GDM1 (cell line): ENCODE measurements at places on chromosomes 7 and 10.

- peak; percentile 42 for DNase-seq
These were observed 4.6 kb upstream of the VGF start for GRCh38 chr7:101169838-101170551.

- DNase-seq: no peak
These were observed 12.5 kb upstream of the CDK13 start for GRCh38 chr7:39937366-39938153.

DNA sequence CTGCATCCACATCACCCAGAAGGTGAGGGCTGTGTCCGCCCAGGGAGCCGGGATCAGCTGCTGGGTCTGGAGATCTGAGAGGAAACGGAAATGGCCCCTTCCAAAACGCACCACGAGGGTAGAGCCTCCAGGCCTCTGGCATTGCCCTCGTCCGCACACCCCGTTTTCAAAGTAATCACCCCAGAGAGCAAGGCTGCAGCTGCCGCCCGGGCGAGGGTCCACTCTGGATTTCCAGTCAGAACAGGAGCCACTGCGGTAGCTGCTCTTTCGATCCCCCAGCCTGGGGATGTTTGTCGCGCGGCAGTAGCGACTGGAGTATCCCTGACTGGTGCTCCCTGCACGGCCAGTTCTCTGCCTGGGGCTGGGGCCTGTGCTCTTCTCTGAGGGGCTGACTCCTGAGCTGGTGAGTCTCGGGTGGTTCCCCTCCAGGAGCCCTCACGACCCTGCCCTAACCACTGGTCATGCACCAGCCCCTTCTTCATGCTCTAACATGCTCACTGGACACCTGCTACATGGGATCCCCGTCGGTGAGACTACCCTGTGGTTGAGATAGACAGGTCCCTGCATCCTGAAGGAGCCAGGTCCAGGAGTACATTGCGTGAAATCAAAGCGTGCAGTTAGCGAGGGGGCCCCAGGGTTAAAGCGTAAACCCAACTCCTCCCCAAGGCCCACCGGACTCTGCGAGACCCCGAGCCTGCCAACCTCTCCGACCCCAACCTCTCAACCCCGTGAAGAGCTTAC, 99.2 kb downstream of the FOXL3 start:
- no peak for DNase-seq

- DNase-seq: no peak
These were observed 1.6 kb downstream of the AIFM2 start for GRCh38 chr10:70130878-70131559.

GRCh38 chr7:106980358-106980685, 64.2 kb upstream of the PRKAR2B start:
- DNase-seq: no peak

GRCh38 chr10:49268185-49268584, 30.8 kb upstream of the C10orf71 start:
- no peak for DNase-seq

DNA sequence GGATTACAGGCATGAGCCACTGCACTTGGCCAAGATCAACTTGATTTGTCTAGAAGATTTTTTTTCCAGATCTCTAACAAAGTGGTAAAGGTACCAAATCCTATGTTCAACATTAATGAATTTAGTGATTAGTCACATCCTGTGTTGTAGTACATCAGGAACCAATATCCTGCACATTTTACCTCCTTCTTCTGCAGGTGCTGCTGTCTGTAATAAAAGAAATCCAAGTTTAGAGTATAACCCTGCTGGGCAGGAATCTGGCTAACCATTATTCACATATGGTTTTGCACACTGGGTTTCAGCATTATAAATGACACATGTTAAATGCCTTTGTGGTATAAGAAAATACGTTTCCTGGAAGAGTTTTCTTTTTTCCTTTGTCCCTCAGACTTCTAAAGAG, 10.8 kb downstream of the PARD3 start:
- no peak for DNase-seq

DNA sequence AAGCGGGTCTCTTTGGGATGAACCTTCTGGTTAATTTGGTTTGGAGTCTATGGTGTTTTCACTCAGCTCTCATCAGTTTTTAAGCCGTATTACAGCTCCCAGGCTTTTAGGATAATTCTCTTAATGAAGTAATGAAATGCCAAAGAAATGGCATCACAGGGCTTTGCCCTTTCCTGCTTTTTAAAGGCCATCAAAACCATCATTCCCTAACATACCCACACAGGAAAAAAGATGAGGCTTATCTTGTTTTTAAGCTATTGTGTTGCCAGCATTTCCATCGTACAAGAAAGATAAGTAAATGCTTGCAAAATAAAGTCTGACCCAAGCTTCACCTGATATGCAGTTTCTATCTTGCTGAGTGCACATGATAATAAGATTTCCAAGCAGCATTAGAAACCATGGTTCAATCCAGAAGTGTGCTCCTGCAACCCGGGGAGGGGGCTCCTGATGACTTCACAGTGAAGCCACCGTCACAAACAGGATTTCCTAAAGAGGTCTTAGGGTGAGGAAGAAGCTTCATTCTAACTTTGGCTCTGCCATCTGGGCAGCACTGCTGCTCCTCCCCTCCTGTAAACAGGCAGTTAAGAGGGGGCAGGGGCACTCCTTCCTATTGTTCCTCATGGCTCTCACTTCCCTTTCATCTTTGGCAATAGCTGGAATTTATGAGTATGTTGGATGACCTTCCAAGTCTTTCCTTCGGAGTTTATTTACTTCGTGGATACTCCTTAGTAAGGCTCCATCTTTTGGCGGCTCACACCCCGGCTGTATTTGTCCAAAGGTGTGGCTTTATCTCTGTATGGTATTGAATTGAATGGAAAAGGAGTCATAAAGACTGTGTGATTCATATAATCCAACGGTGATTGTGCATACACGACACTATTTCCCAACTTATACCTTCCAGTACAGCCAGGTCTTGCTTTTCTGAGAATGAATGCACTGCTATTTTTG, 55.2 kb upstream of the FAM133B start:
- peak; percentile 48 for DNase-seq

GRCh38 chr7:158030071-158030470, 557.6 kb downstream of the PTPRN2 start:
- no peak for DNase-seq

DNA sequence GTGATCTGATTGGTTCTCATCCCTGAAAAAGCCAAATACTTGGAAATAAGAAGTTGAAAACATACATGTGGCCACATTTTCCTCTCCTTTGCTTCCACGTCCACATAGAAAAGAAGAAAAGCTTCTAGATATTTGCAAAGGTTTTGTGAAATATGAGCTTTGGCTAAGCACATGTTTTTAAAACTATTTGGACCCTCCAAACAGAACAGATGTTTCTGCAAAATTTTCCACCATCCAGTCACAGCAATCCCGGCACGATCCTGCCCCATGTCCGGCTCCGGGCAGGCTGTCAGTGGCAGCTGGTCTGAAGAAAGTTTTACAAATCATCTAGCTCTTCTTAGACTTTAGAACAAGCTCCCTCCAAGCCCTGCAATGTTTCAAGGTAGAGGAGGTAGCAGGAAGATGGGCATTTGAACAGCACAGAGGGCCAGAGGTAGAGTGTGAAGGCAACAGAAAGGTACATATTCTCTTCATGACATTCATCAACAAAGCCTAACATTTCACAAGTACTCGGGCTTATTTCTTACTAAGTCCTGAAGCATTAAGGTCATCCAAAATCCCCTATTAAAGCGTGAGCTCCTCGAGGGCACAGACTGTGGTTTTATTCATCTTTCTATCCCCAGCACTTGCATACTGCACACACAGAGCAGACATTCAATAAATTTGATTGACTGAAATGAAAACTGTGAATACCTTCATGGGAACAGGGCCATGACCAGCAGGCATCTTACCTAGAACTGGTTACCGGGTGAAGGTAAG, 110.1 kb downstream of the JAZF1 start:
- no peak for DNase-seq

DNA sequence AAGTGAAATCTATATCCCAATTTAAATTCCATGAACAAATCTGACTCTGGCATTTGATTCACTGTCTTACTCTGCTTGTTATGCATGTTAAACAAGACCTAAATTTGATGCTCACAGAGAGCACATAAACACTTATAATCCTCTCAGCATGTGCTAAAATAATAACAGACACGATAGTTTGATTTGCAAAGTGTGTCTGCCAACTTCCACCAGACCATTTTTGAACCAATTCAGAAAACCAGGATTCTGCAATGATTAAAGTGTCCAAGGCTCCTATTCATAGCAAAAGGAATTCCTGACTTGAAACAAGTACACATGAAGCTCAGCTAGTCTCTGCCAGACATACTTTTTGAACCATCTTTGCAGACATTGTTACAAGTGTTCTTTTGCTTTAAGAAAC, 11.2 kb downstream of the RBM20 start:
- no peak for DNase-seq

- DNase-seq: no peak
These were observed 44.2 kb downstream of the CNNM2 start for GRCh38 chr10:102962267-102962666.

- DNase-seq: no peak
These were observed 78.7 kb upstream of the CXCL12 start for GRCh38 chr10:44463511-44464121.

DNA sequence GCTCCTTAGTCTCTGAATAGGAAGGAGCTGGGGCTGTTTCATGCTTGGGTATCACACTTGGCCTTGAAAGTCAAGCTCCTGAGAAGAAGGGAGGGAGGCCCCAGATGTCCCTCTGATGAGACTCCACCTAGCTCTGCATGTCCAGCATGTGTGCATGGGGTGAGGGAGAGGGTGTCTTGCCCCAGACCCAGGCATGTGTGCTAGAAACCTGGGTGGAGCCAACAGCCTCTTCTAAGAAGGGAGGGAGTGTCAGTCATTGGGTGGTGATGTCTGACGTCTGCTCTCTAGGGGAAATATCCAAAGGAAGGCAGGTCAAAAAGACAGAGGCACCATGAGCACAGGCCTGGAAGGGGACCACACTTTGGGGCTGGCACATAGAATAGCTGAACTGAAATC, 159.0 kb downstream of the CDH23 start:
- DNase-seq: no peak

GRCh38 chr10:19518632-19519031, 297.6 kb upstream of the PLXDC2 start:
- no peak for DNase-seq

DNA sequence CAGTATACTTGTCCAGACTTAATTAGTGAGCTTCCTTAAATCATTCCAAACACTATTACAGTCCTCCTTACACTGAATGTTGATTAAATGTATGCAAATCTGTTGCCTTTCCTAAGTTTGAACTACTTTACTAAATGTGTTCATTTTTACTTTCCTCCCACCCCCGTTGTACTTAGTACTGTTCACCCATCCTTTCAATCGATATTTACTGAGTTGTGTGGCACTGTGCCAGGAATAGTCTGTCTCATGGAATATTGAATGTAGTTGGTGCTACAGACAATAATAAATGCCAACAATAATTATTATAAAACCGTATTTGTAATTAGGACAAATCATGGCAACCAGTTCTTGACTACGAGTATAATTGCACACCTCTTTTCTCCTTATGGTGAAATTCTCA, 335.7 kb downstream of the GPR37 start:
- no peak for DNase-seq

DNA sequence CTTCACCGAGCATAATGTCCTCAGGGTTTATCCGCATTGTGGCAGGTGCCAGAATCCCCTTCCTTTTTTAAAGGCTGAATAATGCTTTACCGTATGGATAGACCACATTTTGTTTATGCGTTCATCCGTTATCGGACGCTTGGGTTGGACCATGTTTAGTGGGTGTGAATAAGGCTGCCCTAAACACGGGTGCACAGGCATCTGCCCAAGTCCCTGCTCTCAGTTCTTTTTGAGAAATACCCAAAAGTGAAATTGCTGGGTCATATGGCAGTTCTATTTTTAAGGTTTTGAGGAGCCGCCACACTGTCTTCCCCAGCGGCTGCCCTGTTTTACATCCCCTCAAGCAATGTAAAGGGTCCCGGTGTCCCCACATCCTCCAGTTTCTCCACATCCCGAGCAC, 121.6 kb downstream of the DYNC2I1 start:
- no peak for DNase-seq

DNA sequence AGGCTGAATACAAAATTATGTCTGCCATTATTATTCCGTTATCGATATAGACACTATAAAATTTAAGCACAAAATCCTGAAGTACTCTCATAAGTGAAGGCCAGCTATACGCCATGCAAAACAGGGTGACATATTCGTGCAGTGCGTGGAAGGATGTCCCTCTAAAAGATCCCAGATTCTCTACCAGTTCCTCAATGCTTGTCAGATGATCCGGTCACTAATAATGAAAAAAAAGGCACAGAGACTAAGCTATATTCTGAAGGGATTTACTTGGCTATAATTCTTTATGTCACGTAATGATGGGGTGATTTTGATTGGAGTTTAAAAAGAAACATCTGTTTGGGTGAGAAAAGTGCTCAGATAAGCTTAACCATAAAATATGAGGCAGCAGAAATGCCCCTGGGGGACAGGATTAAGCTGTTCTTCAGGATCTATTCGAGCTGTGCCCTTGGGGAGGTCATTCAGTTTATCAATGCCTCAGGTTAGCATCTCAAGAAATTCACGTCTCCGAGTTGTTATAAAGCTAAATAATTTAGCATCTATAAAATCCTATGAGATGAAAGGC, 229.7 kb upstream of the PITRM1 start:
- DNase-seq: no peak

GRCh38 chr10:97842656-97843280, 6.9 kb upstream of the GOLGA7B start:
- DNase-seq: peak; percentile 35

GRCh38 chr10:18140149-18140956, at the start of gene CACNB2:
CACNB2 (plus strand) TSS chr10:18140424.
- DNase-seq: no peak

DNA sequence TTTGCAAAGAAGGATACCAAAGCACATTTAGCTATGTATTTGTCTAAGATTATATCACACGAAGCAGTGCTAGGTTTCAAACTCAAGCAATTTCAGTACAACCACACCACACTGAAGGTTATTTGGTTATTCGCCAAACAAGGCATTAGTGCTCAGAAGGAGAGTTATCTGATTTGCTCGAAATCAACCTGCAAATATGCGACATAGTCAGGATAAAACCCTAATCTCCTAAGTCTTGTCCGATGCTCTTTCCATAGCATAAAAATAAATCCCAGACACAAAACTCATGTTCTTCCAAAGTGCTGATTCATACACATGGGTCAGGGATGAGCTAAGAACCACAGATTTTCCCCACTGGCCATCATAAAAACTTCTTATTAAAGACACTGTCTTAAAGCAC, 1288.0 kb upstream of the SORCS1 start:
- DNase-seq: no peak

- no peak for DNase-seq
These were observed 149.0 kb upstream of the INSYN2A start for GRCh38 chr10:127345231-127345965.

DNA sequence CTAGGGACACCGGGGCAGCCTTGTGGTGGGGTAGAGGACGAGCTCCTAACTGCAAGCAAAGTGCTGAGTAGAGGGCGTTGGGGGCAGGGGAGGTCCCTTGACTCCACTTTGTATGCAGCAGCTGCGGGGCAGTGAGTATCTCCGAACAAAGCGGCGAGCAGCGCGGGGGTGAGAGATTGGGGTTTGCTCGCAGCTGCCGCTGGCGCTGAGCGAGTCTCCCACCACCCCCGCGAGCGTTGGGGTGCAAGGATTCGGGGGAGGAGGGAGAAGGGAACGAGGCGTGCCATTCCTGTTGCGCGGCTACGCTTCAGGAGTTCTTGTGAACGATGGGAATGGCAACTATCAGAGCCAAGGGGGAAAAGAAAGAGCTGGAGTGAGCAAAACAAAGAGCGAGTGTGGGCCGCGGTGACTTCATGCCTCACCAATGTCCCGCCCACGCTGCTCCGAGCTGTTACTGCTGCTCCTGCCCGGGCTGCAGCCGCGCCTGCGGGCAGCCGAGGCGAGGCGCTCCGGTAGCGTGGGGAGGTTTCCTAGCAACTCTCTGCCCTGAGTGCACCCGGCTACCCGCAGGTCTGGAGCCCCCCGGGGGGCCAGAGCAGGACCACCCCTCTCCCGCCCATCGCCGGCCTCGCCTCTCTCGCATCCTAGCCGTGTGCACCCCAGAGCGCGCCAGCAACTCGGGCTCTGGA, at the start of gene ITGB8:
Gene ITGB8 (plus strand): TSS at position 662 of the 689 bp plus-strand sequence. CDS start 907 bp downstream, outside the sequence.
- DNase-seq: no peak
